ENCODE measurements at places on chromosomes 6 and 20.

DNA sequence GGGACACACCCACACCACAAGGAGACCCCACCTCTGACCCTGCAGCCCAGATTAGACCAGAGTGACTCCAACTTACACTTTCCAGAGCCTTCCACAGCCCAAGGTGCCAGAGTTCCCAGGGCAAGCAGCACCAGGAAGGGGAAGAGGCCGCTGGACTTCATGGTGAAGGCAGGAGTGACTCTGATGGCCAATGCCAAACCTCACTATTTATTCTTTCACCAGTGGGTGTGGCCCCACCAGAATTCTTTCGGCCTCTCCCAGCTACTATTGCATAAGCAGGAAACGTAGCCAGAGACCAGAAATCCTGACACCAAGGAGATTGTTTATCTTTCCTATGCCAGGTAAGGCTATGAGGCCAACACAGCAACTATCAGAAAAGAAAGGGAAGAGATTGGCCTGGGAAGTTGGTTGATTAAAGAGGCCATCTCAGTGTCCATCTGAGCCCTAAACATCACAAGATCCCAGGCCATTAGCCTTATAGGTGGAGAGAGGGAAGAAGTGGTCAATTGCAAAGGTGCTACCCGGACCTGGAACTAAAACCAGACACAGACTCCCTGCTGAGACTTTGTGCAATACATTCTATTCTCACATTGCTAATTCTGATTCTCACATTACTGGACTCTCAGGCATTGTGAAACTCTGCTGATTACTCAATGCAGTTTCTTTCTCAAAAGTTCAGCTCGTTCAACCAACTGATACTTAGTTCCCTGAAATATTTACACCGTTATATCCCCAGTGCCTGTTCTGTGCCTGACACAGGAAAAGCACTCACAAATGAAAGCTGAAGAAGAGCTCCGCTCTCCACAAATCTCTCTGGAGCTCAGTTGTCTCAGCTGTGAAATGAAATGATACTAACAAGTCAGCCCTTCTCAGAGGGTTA is at the start of gene SLPI:
Gene SLPI, minus strand, starts transcription at position 182 of the 880 bp plus-strand sequence. Its CDS starts 21 bp downstream, at position 161.
- DNase-seq, result no peak

- DNase-seq, result no peak
Measured at GRCh38 chr6:19299129-19299528, 538.0 kb upstream of the ID4 start.

DNA sequence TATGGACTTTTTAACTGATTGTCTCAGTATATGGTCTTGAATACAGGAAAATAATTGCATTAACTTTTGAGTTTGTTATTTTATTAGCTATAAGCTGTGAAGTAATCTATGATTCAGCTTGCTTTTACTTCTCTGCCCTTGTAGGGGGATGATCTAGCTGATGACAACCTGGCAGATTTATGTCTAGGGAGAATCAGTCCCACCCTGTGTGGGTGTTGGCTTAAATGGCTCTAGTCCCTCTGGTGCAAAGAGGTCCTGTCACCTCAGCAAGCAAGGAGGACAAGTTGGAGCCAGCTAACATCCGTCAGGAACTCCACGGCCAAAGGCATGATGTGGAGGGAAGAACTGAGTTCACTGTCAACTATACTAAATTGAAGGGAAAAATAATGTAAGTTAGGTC is 495.3 kb downstream of the BMP2 start:
- DNase-seq, result no peak

DNA sequence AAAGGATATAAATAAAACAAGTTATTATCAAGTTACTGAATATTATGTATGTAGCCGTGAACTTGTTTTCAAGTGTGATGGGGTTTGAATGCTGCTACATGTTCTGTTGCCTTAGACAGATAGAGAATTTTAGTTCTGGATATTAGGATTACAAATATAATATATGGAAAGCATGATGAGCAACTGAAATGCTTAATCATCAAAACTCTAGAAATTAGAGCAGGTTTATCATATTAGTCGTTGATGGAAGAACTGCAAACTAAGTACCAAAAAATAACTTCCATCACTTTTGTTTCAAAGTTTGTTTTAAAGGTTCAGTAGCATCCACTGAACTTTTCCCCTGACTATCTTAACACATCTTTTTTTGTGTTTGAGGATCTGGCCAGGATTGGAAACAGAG is 49.1 kb upstream of the CCN2 start:
- DNase-seq, result no peak

DNA sequence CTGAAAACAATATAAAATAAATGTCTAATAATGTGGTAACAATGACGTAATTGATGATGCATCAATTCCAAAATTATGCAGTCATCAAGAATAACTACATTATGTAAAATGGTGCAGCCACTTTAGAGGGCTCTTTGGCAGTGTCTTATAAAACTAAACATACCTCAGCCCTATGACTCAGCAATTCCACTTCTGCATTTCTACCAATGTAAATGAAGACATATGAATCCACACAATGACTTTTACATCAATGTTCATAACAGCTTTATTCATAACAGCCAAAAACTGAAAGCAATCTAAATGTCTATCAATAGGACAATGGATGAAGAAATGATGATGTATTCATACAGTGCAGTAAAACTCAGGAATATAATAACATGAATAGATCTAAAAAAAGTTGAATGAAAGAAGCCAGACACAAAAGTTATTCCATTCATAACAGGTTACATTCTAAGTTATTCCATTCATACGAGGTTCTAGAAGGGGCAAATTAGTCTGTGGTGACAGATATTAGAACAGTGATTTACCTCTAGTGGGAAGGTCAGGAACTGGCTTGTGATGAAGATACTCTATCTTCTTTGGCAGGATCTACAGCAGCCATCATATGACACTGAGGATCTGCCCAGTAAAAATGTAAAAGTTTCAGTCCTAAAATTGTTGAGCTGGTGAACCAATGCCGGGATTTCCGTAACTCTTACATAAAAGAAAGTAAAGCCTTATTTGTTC is 396.1 kb downstream of the PLCB1 start:
- DNase-seq, result no peak
